ENCODE measurements at places on chromosomes 2 and 18.

- no peak for DNase-seq
Measured at GRCh38 chr2:120992791-120993555, 257.3 kb downstream of the GLI2 start.

DNA sequence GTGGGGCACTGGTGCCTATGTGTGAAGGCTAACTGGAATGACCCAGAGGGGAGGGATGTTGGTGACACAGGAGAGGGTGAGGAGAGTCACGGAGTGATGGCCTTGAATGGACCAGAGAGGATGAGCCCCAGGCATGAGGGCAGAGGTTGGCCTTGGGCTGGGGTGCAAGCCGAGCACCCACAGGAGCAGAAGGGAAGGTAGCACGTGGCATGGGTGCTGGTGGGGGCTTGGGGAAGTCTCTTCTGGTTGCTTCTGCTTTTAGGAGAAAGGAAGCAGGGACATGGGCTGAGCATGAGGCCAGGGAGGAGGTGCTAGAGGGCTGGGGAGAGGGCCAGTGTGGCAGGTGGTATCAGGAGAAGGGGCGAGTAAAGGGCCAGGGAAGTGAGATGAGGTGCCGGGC lies 183.8 kb downstream of the DYSF start:
- no peak for DNase-seq

GRCh38 chr2:85577386-85578242 lies at the start of gene VAMP8:
Gene VAMP8, plus strand, starts transcription at chr2:85577586. Its CDS starts 61 bp downstream, at chr2:85577647.
- DNase-seq, result no peak

DNA sequence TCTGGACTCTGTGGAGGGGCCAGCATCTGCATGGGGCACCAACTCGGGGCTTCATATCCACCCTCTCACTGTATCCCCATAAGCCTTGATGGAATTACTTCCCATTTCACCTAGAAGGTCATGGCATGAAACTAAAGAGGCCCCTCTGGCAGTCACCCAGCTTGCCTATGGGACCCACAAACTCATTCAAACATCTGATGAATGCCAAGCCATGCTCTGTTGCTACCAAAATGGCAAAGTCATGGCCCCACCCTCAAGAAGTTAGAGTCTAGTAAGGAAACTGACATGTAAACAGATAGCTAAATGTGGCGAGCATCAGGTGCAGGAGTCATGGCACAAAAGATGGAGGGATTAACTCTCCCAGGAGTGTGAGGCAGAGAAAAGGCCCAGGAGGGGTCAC lies 14.5 kb downstream of the CYB5A start:
- DNase-seq, result no peak

- DNase-seq, result no peak
Measured at GRCh38 chr2:76998152-76998551, 524.0 kb downstream of the LRRTM4 start.

DNA sequence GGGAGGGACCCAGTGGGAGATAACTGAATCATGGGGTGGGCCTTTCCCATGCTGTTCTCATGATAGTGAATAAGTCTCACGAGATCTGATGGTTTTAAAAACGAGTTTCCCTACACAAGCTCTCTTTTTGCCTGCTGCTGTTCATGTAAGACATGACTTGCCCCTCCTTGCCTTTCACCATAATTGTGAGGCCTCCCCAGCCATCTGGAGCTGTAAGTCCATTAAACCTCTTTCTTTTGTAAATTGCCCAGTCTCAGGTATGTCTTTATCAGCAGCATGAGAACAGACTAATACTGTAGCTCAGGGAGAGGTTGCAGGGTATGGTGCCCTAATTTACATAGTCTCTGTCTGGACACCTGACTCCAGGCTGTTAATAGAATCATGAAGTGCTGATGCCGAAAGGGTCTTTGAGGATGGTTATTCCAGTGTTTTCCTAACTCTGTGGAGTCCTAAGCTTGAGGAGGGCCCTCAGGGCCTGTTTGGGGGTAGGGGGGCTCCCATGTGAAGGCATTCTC lies 343.2 kb downstream of the ALK start:
- DNase-seq, result no peak

GRCh38 chr18:58402247-58402646 lies 226.6 kb downstream of the ALPK2 start:
- peak; percentile 6 for DNase-seq

- no peak for DNase-seq
Measured at GRCh38 chr2:157466764-157467163, 22.9 kb upstream of the CYTIP start.

DNA sequence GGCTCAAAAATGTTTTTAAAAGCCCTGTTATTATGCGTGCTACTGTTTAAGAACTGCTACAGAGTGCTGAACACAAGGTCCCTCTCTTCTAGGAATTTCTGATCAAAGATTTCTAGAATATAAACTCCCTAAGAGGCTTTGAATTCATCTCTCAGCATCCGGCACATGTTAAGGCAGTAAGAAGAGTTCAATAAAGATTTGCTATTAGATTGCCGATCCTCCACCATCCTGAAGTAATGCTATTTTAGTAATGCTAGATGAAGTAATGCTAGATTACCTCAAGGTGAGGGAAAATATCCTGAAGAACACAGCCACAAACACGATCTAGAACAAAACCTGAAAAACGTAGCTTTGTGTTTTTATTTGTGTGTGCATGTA lies 949 bp upstream of the MYL12B start:
- no peak for DNase-seq

- no peak for DNase-seq
Measured at GRCh38 chr2:223562078-223562477, 40.1 kb downstream of the SCG2 start.

DNA sequence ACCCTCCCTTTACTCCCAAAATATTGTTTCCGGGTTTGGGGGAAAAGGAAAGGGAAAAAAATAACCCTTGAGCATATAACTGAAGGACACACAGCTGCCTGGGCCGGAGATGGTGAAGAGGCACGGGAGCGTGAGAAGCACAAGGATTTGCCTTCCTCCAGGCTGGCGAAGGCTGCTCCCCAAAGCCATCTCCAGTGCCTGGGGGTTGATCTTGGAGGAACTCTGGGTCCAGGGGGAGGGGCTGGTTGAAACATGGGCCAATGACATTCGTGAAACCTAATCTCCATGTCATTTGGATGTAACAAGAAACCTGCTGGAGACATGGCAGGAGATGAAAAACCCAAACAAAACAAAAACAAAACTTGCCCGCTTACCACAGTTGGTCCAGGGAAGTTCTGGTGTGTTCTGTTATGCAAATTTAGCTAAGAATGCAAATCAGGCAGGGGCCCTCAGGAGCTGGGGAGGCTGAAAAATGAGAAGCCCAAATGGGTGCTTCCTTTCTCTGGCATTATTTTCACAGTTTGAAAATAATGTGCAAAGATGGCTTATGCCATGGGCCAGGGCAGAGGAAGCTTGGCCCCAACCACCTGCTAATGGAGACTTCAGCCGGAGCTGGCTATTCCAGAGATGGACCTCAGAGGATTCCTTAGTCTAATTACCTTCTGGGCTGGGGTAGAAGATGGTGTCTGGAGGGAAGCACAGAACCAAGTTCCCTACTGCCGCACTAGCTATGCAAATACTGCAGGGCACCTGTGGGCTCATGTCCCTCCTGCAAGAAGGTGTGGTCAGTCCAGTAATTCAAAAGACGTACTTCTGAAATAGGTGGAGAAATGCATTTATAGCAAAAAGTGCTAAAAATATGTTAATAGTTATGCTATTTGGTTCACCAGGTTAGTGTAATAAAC lies 180.9 kb downstream of the BCL2 start:
- DNase-seq, result no peak

- no peak for DNase-seq
Measured at GRCh38 chr2:218734190-218734975, 23.7 kb downstream of the TTLL4 start.

- no peak for DNase-seq
Measured at GRCh38 chr2:215861607-215862350, 151.6 kb downstream of the MREG start.

GRCh38 chr2:240591784-240592183 lies 5.2 kb downstream of the CAPN10 start:
- no peak for DNase-seq

- no peak for DNase-seq
Measured at GRCh38 chr2:152098496-152099366, at the start of gene CACNB4. Gene CACNB4, minus strand, starts transcription at chr2:152099044.

DNA sequence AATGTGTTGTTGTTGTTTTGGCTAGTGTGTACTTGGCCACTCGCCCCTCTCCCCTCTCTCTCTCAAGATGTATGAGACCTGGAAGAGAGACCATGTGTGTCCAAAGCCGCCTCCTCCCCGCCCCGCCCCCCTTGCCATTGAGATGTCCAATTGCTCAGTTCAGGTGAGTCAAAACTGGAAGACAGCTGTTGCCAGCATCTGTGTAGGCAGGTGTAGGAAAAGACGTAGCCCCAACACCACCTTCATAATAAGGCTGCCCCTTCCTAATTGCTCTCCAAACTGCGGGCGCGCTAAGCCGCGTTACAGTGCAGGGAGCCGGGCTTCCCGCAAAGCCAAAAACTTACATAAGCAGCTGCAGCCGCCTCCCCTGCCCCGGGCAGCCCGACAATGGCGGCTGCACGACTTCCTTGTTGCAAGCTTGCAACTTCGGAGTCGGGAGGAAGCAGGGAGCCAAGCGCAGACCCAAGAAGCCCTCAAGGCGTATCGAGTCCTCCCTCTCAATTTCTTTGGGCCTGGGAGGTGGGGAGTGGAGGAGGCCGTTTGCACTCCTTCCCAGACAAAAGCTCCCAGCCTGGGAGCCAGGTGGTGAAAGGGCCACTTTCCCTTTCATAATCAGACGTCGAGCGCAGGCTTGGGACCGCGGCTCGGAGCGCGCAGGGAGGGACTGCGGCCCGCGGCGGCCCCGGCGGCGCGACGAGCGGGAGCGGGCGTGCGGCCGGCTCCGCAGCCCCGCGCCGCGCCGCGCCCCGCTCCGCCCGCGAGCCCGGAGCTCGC lies 882 bp downstream of the ZBTB14 start:
- DNase-seq, result peak; percentile 68

GRCh38 chr18:79572093-79572780 lies 107.4 kb upstream of the CTDP1 start:
- DNase-seq, result no peak

DNA sequence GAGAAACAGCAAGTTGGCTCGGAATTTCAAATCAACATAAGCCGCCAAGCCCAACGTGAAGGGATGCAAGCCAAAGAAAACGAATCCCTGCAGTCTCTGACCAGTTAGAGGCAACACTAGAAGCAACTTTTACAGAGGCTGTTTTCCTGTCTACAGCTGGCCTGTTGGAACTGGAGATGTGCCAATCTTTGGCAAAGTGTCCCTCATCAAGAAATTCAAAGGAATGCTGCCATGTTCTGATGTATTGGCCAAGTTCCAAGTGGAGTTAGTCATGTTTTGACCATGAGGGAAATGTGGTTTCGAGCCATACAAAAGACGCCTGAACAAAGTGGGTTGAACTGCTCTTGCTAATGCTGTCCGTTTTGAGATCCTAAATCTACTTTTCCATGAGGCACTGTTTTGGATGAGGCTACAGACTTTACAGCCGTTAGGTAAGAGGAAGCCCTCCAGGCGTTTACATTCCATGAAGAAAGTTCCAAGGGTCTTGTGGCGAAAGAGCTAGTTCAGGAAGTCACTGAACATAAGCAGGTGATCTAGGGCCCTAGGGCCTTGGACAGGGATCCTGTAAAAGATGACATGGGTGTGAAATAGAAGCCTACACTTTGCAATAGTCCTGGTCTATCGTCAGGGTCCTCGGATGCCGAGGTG lies 140.7 kb upstream of the PXDN start:
- DNase-seq, result no peak
